Upper lobe of right lung (tissue), 1 donor: ENCODE measurements at places on chromosomes 5 and 9.
A peak's percentile ranks its signal among the peaks of the same experiment; 100 is the strongest.

DNA sequence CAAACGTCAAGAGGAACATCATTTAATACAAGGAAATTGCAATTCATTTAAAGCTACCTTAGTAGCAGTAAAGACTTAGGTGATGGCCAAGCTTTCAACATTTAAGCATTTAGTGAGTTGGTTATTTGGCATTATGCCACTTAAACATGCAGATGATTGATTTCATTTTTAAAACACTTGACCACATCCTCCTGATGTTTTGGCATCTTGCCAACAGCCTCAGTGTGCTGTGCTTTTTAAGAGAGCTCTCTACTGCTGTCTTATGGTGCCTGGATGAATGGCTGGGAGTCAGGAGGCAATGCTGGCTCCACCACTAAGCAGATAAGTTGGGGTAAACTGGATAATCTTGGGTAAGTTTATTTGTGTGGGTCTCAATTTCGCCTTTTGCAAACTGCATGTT lies 364.5 kb downstream of the MAN2A1 start:
- no peak for DNase-seq

DNA sequence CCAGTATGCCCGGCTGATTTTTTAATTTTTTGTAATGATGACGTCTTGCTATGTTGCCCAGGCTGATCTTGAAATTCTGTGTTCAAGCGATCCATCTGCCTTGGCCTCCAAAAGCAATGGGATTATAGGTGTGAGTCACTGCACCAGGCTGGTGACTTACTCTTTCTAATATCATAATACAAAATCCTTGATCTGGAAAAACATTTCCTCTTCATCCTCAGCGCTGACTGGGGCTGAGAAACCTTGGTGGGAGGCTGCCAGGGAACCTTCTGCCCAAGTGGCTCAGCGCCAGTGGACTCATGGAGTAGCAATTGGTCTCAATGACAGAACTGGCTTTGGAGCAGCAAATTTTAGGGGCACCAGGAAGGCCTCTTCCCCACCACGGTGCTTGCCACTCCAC lies 17.5 kb upstream of the SEMA4D start:
- no peak for DNase-seq

- no peak for DNase-seq
Observed at GRCh38 chr9:132610661-132611060, 28.3 kb downstream of the BARHL1 start.

DNA sequence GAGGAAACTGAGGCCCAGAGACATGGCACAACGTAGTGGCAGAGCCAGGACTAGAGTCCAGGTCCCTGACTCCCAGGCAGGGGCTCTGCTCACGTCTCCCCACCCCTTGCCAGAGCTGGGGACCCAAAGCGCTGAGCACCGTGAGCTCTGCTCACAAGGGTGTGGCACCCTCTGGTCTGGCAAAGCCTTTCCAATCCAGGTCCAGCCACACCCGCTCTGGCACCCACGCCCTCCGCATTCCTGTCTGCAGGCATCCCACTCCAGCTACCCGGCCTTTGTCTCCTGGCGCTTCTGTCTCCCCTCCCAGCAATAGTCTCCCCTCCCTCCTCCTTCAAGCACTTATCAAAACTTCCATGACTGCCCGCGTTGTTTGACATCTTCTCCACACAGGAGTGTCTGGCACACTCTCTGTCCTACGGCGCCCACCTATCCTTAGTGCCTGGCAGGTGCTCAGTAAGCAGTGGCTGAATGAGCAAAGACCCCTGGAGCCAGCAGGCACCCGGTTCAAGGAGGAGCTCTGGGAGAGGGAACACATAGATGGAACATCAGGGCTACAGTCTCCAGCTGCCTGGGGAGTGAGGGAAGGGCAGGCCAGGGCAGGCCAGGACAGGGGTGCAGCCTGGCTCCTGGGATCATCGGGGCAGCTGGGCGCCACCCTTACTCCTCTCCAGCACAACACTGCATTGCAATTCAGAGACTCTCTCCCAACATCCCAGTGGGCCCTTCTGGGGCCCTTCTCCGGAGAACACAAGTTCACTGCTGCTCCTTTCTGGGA lies 12.0 kb downstream of the HIGD2A start:
- peak; percentile 62 for DNase-seq

DNA sequence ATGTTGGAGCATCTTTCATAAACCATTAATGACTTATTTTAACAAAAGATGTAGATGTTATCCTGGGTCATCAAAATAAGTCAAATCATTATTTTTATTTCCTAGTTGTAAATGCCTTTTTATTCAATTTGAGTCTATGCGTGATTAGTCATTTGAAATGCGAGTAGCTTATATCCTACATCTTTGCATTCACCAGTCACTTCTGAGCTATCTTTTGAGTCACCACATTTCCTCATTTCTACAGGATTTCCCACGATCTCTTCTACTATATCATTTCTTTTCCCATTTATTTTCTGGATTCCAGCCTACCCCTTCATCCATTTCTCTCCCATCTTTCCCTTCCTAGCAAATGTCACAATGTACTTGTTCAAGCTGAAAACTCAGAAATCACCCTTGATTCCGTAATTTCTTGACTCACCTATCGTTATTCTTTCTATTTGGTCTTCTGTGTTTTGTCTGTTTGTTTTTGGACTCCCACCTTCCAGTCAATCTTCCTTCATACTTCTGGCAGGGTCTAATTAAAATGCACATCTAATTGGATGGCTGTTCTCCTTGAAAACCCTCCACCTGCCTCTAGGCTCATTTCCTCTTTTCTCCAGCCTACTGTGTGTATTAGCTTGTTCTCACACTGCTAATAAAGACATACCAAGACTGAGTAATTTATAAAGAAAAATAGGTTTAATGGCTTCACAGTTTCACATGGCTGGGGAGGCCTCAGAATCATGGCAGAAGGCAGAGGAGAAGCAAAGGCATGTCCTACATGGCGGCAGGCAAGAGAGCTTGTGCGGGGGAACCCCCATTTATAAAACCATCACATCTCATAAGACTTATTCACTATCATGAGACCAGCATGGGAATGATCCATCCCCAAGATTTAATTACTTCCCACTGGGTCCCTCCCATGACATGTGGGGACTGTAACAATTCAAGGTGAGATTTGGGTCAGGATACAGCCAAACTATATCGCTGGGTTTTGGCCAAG lies 112.4 kb downstream of the MEF2C start:
- DNase-seq, result no peak

DNA sequence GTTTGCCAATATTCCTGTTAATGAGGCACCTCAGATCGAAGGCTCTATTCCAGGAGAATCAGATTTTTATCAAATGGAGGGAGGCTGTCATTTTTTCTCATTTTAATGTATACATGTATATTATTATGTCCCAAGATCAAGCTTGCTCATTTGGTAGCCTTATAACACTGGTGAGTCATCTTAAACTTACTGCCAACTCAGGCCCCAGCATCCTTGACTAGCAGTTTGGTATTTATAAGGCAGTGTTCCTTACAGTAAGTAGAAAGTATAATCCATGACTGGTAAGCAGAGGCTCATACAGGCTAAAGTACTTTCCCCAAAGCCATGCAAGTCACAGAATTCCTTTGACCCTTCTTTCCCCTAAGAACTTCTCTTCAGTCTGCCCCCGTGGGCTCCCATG lies 90.7 kb upstream of the NR3C1 start:
- no peak for DNase-seq

GRCh38 chr9:79559495-79560181 lies 12.1 kb upstream of the TLE4 start:
- DNase-seq, result no peak

DNA sequence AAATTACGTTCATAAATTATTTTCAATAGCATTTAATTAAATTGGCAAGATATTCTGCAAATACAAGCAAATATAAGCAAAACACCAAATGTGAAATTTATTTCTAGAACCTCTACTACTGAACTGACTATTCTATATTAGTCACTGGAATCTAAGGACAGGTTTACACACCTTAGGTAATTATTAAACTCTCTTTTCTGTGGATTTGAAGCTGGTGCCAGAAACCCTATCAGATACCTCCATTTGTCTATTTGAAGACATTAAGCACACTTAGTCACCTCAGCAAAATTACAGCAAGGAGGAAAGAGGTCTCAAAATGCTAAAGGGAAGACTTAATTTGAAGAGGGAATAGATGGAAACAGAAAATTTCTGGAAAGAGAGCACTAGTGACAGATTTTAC lies 83.4 kb downstream of the CPLANE1 start:
- no peak for DNase-seq

DNA sequence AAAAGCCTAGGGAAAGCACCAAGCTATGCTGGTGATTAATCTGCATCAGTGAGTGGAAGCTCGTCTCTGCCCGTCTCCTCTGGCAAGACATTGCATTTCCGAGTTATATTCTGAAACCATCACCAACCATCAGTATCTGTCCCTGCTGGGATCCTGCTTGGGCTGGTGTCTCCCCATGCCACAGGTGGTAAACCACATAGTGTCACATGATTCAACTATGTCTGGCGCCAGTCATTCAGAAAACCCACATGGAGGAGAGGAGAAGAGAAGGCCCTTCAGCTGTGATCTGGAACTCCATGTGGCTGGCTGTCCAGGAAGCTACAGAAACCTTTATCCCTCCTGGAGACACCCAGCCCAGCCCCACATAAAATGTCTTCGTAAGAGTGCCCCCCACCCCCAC lies 4.8 kb downstream of the IL9 start:
- no peak for DNase-seq

- no peak for DNase-seq
Observed at GRCh38 chr5:13708906-13709305, 235.6 kb downstream of the DNAH5 start.
